ENCODE measurements at places on chromosomes 12 and 14. TPM values are rescaled to one million over a fixed set of nuclear protein-coding genes. Genes with fewer than 3 reads are reported as not detected.

The BCL11B gene
- total RNA-seq: 0.85 TPM

The NANOG gene
- 0.31 TPM for total RNA-seq

The SCAF11 gene
- 156 TPM for total RNA-seq

The MYL2 gene
- total RNA-seq: not detected

The KRT1 gene
- total RNA-seq: 1.3 TPM

The CYP27B1 gene
- 0.98 TPM for total RNA-seq

The SENP1 gene
- total RNA-seq: 23.8 TPM

The CD163 gene
- 91.9 TPM for total RNA-seq

The SMIM41 gene
- total RNA-seq: 12.4 TPM

The ACOT4 gene
- 0.49 TPM for total RNA-seq

The RFX4 gene
- total RNA-seq: not detected

The ACOT6 gene
- total RNA-seq: not detected

- DNase-seq: peak; percentile 41
These were observed 15.0 kb upstream of the CACNA2D4 start for GRCh38 chr12:1933342-1934051.

DNA sequence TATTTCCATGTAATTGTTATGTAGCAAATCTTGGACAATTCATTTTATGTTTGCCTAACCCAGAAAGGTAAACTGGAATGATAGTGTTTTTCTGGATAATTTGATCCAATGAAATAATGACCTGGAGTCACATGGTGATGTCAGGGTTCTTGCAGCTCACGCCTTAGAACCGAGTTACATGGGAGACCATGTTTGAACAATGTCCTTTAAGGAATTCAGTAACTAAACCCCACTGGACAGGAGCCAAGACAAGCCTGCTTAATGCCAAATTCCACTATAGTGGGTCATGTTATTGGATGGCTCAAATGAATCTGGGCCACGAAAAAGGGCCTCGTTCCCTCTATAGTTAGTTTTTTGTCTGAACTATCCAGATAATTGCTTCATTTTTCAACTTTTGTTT is 255.8 kb upstream of the HMGA2 start:
- DNase-seq: no peak

DNA sequence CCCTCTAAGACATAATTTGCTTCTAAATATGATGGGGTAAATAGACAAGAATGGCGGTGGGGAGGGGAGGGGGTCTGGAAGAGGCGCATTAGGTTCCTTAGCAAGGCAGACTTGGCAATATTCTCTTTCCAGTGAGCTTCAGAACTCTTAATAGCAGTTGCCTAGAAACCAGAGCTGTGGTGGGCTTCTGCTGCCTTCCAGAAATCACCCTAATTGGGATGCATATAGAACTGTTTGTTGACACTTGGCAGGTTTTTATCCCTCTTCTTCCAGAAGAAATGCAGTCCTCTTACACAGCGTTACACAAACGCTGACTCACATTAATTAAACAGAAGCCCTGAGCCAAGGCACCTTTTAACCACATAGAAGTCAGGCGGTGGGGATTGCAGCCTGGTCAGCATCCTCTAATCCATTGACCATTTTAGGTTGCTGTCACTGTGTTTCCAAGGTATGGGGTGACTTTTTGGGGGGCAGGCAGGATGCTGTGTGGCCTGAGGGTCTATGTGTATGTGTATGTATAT is 114.1 kb downstream of the CCDC60 start:
- DNase-seq: no peak

- DNase-seq: no peak
These were observed 10.3 kb downstream of the ACVR1B start for GRCh38 chr12:51961834-51962233.

GRCh38 chr14:59123531-59123930 is 64.9 kb upstream of the DAAM1 start:
- no peak for DNase-seq

DNA sequence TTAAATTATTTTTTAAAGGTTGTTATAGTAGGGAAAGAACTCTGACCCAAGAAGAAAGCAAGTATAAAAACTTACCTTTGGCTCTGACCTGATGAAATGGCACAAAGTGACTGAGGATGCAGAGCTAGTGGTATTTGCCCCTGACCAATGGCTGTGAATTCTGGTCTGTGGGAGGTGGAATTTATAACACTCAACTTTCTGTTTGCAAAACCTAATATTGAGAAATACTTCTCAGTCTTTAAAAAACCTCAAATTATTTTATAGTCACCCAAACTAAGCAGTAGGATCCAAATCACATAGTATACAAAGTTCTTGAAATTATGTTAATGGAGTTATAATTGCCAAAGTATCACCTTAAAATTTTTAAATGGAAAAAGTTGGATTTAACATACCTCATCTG is at the start of gene EPYC:
EPYC (minus strand) TSS at position 101 of the 400 bp plus-strand sequence. CDS start 2,407 bp downstream, outside the sequence.
- DNase-seq: no peak

DNA sequence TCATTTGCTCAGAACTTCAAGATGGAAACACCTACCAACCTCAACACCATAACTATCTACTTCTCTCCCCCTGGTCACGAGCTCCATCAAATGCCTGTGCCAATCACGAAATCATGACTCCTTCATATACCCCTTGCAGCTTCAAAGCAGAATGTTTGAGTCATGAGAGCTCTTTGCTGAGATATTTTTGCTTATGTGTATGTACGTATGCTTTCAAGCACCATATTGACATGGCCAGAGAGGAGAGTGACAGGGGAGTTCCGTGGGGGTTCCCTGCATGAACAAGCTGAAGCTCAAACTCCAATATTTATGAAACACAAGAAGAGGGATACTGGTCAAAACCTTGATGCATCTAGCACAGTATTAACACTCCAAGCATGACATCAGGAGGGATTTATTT is 374.4 kb downstream of the DPF3 start:
- DNase-seq: no peak

- no peak for DNase-seq
These were observed 56.3 kb downstream of the SLC4A8 start for GRCh38 chr12:51480978-51481377.

GRCh38 chr14:28297559-28297958 is 469.0 kb upstream of the FOXG1 start:
- no peak for DNase-seq

DNA sequence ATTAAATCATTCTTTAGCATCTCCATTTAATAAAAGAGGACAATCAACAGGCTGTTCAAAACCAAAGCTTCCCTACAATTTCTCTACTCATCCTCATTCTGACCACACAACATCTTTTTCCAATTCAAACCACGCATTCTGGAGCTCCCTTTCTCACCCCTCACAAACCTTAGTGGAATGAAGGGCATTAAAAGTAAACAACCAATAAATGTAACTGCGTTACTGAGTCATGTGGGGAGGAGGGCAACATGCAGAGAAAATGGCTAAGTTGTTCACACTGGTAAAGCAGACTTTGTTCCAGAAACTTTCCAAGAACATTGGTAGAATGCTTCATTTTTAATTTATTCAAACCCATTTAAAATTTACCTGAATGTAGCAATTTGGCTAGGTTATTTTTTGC is 19.6 kb downstream of the SOX5 start:
- DNase-seq: no peak

- no peak for DNase-seq
These were observed 220.0 kb upstream of the PWP1 start for GRCh38 chr12:107465625-107466024.

GRCh38 chr12:65881348-65881961 is 57.2 kb downstream of the HMGA2 start:
- peak; percentile 69 for DNase-seq

GRCh38 chr12:115404761-115405470 is 720.9 kb upstream of the TBX3 start:
- DNase-seq: no peak

GRCh38 chr14:102063808-102064429 is 22.9 kb downstream of the HSP90AA1 start:
- no peak for DNase-seq

- no peak for DNase-seq
These were observed 24.2 kb downstream of the CRACR2A start for GRCh38 chr12:3728686-3729085.

- DNase-seq: no peak
These were observed 219.3 kb upstream of the PELI2 start for GRCh38 chr14:55898938-55899337.

DNA sequence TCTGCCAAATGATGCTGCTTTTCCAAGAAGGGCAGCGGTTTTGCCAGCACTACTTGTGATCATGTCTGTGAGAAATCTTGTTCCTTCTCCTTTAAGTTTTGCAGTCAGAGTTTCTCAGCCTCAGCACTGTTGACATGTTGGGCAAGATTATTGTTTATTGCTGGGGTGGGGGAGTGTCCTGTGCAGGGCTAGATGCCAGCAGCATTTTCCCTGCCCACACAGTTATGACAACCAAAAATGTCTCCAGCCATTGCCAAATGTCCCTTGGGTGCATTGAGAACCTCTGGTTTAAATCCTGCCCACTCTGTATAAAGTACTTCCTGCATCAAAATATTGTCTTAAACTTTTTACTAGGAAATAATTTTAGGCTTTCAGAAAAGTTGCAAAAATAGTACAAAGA is 20.0 kb downstream of the TMEM132C start:
- DNase-seq: no peak

GRCh38 chr14:41498959-41499358 is 107.7 kb upstream of the LRFN5 start:
- no peak for DNase-seq

DNA sequence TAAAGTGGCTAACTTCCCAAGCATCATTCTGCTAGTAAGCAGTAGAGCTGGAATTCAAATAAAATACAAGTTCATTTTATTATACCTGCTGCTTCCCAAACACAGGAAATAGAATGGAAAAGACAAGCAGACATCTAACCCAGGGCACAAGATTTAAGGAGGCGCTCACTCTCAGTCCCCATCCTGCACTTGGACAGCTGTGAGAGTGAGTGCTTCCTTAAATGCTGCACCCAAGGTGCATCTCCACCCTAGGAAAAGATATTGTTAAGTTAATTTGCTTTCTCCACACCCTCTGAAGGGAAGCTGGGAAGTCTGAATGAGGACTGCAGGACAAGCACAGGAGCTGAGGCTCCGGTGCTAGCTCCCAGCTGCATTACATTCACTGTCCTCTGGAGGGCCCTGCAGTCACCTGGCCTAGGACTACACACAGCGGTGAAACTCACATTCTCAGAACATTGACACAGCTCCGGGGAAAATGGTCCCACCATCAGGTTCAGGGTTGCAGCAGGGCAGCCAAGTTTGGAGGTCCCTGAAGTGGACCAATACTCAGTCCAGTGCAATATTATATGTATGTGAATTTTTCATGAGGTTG is 14.2 kb downstream of the HEBP1 start:
- DNase-seq: no peak

GRCh38 chr12:68261896-68262295 is 8.5 kb upstream of the IL22 start:
- no peak for DNase-seq

DNA sequence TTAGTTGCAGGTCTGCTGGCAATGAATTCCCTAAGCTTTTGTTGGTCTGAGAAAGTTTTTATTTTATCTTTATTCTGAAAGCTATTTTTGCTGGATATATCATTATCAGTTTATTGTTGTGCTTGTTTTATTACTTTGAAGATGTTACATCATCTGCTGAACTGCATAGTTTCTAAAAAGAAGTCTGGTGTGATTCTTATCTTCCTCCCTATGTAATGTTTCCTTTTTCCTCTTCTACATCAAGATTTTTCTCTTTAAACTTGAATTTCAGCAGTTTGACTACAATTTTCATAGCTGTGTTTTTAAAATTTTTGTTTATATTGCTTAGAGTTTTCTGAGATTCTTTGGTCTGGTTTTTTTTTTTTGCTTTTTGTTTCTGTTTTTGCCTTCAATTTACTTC is 137.1 kb upstream of the PMCH start:
- DNase-seq: no peak

All from sciatic nerve (tissue), 2 donors.